ENCODE measurements at places on chromosomes 2 and 18. TPM values are rescaled to one million over a fixed set of nuclear protein-coding genes. Genes with fewer than 3 reads are reported as not detected.

The CXCR2 gene
- 1.6 TPM for total RNA-seq

GRCh38 chr2:229409751-229410181, 138.7 kb upstream of the PID1 start:
- H3K27ac ChIP-seq = no peak overlapping the region
- H3K4me1 ChIP-seq = peaks cover 2% of the 10 kb centered on the region
- no peaks in the 10 kb centered on the region for H3K27me3 ChIP-seq
- no peak overlapping the region for H3K4me3 ChIP-seq
- no peaks in the 10 kb centered on the region for H3K36me3 ChIP-seq

DNA sequence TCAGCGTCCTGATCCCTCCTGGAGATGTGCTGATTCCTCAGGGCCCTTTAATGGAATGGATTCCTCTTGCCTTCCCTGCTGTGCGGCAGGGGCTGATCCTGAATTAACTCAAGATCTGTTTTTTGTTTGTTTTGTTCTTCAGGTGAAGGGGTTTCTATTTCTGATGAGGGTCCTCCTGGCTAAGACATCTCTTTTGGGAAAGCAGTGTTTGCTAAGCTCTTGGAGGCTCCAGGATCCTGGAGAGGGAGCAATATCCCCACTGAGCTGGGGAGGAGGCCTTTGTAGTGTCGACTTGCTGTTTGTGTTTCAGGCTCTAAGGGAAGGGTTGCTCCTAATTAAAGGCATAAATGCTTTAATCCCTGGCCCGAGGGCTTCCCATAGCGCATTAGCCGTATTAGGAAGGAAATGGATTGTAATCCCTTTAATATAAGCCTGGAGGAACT, 65.3 kb upstream of the FOXI3 start:
- peak; percentile 13 for DNase-seq
- H3K27ac ChIP-seq = no peak overlapping the region
- peaks cover 12% of the 10 kb centered on the region for H3K4me1 ChIP-seq
- no peaks in the 10 kb centered on the region for H3K36me3 ChIP-seq

DNA sequence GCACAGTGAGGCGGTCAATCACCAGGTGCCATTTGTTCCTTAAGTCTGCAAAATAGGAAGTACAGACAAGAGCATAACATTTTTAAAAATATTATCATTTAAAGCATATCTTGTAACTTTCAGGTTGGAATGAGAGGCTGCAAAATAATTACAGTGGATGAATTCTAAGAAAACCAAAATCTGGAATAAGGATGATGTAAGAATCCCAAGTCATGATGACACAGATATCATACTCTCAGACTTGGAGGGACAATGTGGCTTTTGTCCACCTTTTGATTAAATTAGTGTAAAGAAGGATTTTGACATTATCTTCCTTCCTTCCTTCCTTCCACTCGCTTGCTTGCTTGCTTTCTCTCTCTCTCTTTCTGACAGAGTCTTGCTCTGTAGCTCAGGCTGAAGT, 244.4 kb downstream of the NAPG start:
- no peaks in the 10 kb centered on the region for H3K36me3 ChIP-seq
- H3K4me1 ChIP-seq = no peaks in the 10 kb centered on the region
- H3K27ac ChIP-seq = no peak overlapping the region
- no peak for DNase-seq

- no peak overlapping the region for H3K4me3 ChIP-seq
- peaks cover 3% of the 10 kb centered on the region for H3K4me1 ChIP-seq
- no peak for DNase-seq
- no peaks in the 10 kb centered on the region for H3K36me3 ChIP-seq
- H3K27me3 ChIP-seq = no peaks in the 10 kb centered on the region
Measured at GRCh38 chr18:3472681-3473544, 22.9 kb downstream of the TGIF1 start.

DNA sequence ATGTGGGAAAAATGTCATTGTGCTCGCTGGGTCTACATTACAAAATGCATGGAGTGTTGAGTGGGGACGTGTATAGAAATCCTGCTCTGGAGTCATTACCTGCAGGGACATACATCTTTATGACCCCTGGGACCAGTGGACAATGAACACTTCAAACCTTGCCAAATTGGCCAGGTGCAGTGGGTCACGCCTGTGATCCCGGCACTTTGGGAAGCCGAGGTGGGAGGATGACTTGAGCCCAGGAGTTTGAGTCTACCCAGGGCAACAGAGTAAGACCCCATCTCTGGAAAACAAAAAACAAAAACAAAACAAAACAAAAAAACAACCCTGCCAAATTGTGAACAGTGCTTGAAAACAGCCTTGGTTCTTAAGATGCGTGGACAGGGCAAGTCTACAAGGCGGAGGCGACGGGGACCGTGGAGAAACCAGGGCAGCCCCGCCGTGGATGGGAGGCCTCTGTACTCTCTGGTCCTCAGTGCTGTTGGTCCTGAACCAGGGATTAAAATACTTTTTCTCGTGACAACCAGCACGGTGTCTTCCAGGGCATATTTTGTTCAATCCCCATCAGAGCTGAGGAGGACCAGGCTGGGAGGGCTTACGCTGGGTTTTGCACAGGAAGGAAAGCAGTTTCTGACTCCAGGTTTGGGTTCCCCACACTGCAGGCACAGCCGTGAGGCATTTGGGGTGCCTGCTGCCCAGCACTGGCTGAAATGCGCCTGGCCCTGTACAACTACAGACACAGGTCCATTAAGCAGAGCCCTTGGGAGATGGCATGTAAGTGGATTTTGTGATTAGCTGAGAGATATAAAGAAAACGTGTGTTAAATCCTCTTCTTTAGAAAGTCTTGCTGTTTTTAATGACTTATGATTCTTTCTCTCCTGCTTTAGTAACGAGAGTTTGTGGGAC, 13.7 kb downstream of the COLEC11 start:
- H3K27me3 ChIP-seq = no peaks in the 10 kb centered on the region
- no peaks in the 10 kb centered on the region for H3K4me1 ChIP-seq
- no peak overlapping the region for H3K27ac ChIP-seq
- no peak overlapping the region for H3K4me3 ChIP-seq
- no peaks in the 10 kb centered on the region for H3K36me3 ChIP-seq

DNA sequence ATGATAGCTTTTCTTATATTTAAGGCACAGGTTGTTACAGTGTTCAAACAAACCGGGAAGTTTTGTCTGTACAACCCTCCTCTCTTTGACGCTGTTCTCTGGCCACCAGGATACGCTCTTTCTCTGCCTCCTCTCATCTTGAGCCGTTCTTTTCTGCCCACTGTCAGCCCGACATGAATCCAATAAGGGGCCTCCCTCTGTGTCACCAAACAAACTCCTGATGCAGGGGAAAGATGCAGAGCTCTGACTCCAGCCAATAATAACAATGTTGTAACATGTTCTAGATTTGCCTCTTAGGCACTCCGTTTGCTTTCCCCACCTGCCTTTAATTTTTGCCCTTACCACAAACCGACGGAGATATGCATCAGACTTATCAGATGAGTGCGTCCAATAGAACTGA, 449.3 kb downstream of the SLC4A3 start:
- no peaks in the 10 kb centered on the region for H3K36me3 ChIP-seq
- no peak overlapping the region for H3K4me3 ChIP-seq
- no peak overlapping the region for H3K27ac ChIP-seq
- H3K27me3 ChIP-seq = no peaks in the 10 kb centered on the region

DNA sequence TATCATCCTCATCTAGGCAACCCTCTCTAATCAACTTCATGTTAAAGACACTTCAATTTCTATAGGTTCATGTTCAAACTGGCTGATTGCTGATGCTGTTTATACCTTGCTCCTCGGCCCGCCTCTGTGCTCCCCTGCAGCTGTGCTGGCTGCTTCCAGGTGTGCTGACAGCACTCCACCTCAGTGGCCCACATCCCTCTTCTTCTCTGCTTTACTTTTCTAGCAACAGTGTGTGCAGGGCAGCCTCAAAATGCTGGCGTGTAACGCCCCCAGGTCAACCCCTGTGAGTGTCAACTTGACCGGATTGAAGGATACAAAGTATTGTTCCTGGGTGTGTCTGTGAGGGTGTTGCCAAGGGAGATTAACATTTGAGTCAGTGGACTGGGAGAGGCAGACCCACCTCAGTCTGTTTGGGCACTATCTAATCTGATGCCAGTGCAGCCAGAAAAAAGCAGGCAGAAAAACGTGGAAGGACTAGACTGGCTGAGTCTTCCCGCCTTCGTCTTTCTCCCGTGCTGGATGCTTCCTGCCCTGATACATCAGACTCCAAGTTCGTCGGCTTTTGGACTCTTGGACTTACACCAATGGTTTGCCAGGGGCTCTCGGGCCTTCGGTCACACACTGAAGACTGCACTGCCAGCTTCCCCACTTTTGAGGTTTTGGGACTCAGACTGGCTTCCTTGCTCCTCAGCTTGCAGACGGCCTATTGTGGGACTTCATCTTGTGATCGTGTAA, 94.7 kb downstream of the COL6A3 start:
- no peaks in the 10 kb centered on the region for H3K36me3 ChIP-seq
- no peak overlapping the region for H3K4me3 ChIP-seq
- H3K27me3 ChIP-seq = no peaks in the 10 kb centered on the region
- H3K4me1 ChIP-seq = peaks cover 1% of the 10 kb centered on the region

DNA sequence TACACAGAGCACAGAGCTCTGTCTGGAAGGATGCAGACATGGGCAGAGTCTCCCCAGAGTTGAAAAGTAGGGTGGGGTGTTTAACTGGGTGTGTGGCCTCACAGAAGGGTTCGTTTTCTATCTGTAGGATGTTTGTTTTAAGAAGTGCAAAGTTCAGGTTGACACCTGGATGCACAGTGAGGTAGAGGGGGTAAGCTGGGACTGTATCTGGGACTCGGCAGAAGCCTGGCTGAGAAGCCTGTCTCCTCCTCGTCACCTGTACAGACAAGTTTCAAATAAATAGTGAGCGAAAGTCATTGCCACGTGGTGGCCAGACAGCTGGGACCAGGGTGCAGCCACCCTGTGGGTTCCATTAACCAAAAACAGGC, 145.9 kb downstream of the KLHL29 start:
- no peaks in the 10 kb centered on the region for H3K27me3 ChIP-seq
- H3K36me3 ChIP-seq = no peaks in the 10 kb centered on the region
- peaks cover 6% of the 10 kb centered on the region for H3K4me1 ChIP-seq
- no peak overlapping the region for H3K4me3 ChIP-seq

GRCh38 chr2:61288070-61288841, 126.3 kb downstream of the C2orf74 start:
- H3K36me3 ChIP-seq = peaks cover 18% of the 10 kb centered on the region
- no peaks in the 10 kb centered on the region for H3K4me1 ChIP-seq
- no peak overlapping the region for H3K27ac ChIP-seq
- H3K27me3 ChIP-seq = no peaks in the 10 kb centered on the region
- no peak for DNase-seq

- no peak overlapping the region for H3K4me3 ChIP-seq
- no peaks in the 10 kb centered on the region for H3K36me3 ChIP-seq
- no peak overlapping the region for H3K27ac ChIP-seq
- no peaks in the 10 kb centered on the region for H3K4me1 ChIP-seq
- H3K27me3 ChIP-seq = no peaks in the 10 kb centered on the region
- no peak for DNase-seq
Measured at GRCh38 chr2:33911327-33911726, 312.2 kb upstream of the FAM98A start.

All from H1 (cell line).